ENCODE measurements at places on chromosomes 7 and 10.

GRCh38 chr7:51230723-51231122 lies 85.9 kb downstream of the COBL start:
- DNase-seq = no peak

- no peak for DNase-seq
Observed at GRCh38 chr7:105206985-105207384, 181.7 kb downstream of the SRPK2 start.

GRCh38 chr10:72087969-72088888 lies at the start of gene SPOCK2:
SPOCK2 (minus strand) TSS chr10:72088551; CDS start chr10:72088328, 223 bp downstream.
- no peak for DNase-seq

GRCh38 chr7:24923172-24923865 lies 56.7 kb downstream of the OSBPL3 start:
- no peak for DNase-seq

DNA sequence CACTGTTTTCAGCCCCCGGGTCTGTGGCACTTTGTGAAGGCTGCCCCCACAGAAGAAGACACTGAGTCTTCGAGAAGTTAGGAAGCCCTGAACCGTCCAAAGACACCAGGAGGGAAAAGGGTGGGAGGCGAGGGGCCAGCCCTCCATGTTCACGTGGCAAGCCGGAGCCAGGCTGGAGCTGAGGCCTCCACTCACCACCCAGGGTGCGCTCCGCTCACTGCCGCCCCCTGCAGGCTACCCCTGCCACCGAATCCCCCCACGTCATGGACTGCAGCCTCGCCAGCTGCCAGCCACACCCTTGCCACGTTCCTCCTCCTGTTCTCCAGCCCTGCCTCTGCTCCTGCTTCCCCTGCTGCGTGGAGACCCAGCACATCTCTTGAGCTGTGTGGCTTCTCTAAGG lies 59.0 kb upstream of the EN2 start:
- DNase-seq = no peak

All from LNCaP clone FGC (cell line).